Stimulated activated CD4-positive, alpha-beta T cell treated with anti-CD3 and anti-CD28 coated beads, Interleukin-4, amount 100 ng/mL, for 4 hours (primary cell): ENCODE measurements at places on chromosomes 1 and 21.

DNA sequence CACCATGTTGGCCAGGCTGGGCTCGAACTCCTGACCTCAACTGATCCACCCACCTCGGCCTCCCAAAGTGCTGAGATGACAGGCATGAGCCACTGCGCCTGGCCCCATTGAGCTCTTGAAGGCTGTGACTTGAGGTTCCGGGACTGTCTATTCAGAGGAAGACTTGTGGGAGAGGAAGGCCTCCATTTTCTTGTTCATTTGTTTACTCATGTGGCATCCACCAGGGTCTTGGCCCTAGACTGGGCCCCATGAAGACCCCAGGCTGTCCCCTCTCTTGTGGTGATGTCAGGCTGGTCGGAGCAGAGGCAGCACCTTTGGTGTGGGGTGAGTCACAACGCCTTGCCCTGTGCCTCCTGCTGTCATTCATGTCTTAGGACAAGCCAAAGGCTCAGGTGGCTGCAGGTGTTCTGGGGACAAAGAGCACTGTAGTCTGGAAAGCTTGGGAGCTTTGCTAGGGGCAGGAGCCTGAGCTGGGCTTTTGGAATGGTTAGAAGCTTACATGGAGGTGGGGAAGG, 224.6 kb upstream of the C1orf174 start:
- DNase-seq = no peak

DNA sequence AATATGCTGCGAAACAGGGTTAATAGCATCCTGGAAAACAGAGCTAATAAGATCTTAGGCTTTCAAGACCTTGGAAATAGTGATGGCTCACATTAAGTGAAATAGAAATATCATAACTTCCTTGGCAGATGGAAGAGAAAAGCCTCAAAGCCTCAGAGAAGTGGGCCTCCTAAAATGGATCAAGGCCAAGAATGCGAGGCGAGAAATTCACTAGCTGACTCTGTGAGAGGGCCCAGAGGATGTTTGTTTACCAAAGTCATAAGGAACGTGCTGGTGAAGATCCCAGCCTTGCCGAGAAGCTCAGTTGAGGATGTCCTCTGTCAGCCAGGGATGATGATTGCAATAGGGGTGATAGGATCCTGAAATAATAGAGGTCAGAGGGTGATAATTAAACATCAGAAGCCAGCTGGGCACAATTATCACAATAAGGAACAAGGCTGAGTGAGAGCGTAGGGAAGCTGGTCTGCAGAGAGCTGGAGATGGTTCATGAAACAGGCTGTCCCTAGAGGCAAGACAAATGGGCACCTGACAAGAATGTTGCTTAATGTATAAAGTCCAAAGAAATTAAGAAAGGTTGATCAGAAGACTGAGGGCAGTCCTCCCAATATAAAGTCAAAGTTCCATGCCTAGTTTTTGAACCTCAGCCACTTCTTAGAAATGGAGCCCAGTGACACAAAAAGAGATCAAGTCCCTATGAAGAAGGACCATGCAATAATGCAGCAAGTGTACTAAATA, 101.7 kb upstream of the COG2 start:
- no peak for DNase-seq

- DNase-seq = no peak
These were observed 16.7 kb downstream of the DDX59 start for GRCh38 chr1:200653022-200653462.

- DNase-seq = no peak
These were observed 143.2 kb upstream of the C1orf105 start for GRCh38 chr1:172277275-172277674.

GRCh38 chr1:90434460-90434859, 282.6 kb downstream of the BARHL2 start:
- no peak for DNase-seq

GRCh38 chr1:16181887-16182719, 26.2 kb upstream of the EPHA2 start:
- DNase-seq = no peak

DNA sequence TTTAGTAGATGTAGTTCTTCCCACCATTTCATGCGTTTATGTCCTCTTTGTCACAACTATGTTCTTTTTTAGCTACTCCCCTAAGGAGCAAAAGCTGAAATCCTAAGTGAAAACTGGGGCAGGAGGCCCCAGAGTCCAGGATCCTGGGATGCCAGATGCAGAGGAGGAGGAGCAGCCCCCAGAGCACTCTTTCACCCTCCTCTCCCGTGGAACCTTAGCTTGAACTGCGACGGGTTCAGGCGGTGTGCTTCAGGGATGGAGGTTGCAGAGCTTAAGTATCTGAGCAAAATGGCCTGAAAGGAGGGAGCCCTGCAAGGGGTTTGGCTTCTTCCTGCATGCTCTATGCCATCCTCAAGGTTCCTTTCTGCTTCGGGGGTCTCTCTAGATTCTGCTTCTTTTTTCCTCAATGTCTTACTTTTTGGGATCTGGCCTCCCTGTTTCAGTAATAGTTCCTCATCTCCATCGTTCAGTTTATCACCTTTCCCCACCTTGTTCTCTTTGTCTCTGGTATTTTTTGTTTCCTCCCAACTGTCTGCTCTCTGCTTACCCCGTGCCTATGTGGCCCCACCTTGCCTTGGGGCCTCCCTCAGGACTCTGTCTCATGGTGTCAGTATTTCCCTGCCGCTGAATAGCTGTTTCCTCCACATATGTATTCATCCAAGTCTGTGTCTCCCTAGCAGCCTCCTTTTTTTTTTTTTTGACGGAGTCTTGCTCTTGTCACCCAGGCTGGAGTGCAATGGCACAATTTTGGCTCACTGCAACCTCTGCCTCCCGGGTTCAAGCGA, 2.7 kb upstream of the NHLH1 start:
- DNase-seq = no peak

GRCh38 chr1:204323887-204324286, 35.8 kb downstream of the PLEKHA6 start:
- DNase-seq = no peak

DNA sequence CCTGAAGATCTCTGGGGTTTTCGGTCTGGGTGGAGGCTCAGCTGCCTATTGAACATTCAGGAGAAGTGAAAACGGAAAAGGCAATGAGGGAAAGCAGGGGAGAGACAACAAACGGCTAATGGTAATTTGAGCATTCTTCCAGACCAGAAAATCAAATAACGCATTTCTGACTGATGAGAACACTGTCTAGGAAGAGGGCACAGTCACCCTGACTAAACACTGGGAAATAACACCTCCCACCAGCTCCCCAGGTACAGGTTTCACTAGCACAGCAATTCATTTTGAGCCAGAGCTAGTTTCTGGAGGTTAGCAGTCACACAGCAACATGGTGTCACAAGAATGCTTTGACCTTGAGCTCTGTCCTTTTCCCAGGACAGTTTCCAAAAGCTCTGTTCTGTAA, 21.1 kb downstream of the NCF2 start:
- no peak for DNase-seq

DNA sequence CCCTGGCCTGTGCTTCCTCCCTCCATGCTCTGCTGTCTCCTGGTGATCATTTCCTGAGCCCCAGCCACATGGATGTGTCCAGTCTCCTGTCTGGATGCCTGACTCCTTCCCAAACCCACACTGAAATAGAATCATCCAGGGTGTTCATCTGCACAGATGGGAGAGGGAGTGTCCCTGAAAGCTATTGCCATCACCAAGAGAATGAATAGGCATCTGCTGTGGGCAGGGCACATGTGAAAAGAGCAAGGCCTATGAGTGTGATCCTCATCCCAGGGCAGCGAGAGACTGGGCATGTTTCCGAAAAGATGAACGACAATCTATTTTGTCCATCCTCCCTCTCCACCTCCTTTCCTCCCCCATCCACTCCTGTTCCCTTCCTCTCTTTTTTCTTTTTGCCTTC, 5.0 kb downstream of the IGSF21 start:
- no peak for DNase-seq

GRCh38 chr1:13570924-13571323, 12.7 kb upstream of the PDPN start:
- no peak for DNase-seq

- DNase-seq = no peak
These were observed 7.6 kb upstream of the CLCA2 start for GRCh38 chr1:86416343-86416742.

DNA sequence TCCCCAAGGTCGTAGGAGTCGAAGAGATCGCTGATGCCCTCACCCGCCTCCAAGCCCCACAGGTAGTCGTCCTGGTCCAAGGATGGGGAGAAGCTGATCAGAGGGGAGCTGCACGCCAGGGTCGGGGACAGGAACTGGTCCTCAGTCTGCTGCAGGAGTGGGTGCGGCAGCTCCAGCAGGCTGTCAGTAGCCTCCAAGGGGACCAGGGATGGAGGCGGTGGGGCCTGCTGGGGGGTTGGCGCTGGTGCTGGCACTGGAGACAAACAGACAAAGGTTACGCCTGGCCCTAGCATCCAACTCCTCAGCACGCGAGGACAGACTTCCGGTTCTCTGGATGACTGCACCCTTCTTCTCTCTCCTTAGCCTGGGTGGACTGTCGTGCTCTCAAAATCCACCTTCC, 21.1 kb downstream of the E2F2 start:
- no peak for DNase-seq

GRCh38 chr1:187685333-187685732, 856.6 kb downstream of the PLA2G4A start:
- no peak for DNase-seq

GRCh38 chr21:32306021-32306780, 7.5 kb downstream of the MRAP start:
- no peak for DNase-seq

- DNase-seq = peak; percentile 58
These were observed 30.5 kb downstream of the MROH7 start for GRCh38 chr1:54671985-54672608.

DNA sequence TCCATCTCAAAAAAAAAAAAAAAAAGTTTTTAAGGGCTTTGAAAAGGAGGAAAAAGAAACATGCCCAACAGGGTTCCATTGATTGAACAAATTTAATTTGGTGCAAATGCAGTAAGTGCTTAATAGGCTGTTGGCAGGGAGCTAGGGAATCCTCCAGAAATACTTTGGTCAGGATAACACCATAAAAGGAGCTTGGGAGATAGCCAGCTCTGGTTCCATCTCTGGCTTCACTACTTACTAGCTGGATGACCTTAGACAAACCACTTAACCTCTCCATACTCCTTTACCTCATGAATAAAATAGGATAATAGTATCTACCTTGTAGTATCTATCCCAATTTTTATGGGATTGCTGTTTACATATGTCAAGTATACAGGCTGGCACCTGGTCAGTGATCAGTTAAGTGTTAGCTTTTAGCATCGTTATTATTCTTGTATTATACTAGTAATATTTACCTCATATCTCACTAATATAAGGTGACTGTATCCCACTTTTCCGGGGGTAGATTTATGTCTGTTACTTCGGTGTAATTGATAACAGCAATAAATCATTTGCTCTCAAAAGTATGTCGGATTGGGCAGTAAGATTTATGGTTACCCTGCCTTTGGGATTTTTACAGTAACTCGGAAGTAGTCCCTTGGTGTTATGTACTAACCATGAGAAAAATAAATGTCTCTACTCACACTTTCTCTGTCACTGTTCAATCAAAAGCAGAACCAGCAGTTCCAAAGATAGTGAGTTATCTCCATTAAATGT, 36.4 kb downstream of the BTG3 start:
- no peak for DNase-seq

GRCh38 chr1:110605446-110605845, 712 bp downstream of the KCNA2 start:
- no peak for DNase-seq

- no peak for DNase-seq
These were observed 124.6 kb downstream of the BACH1 start for GRCh38 chr21:29423099-29423870.

GRCh38 chr1:7234471-7234755, 449.2 kb downstream of the CAMTA1 start:
- DNase-seq = no peak

DNA sequence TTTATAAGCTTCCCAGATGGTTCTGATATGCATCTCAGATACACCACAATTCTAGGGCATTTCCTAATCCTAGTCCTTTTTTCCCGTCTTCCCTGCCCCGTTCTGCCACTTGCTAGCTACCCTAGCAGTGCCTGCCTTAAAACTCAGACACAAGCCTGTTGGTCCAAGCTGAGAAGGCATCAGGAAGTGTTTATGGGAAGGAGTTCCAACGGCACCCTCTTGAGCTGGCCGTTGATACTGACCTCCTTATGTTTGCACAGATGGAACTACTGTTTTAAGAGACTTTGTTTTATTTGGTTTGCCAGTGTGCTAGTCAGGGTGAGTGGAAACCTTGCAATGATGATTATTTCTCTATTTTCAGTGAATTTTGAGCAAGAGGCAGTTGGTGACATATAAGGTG, 67.2 kb downstream of the UCK2 start:
- no peak for DNase-seq

DNA sequence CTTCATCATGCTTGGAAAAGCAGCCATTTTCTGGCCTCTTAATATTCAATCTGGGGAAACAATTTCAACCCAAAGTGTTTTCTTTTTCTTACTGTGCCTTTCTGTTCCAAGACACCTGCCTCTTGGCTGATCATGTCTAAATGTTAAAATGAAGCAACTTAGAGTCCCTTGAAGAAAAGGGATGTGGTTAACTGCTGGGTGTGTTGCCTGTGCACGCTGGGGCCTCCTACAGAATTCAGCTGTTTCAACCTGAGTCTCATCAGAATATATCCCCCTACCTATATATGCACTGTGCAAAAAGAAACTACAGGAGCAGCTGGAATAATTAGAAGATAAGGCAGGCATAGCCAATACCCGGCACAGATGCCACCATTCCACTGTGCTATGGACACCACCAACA, 222.0 kb downstream of the OMA1 start:
- DNase-seq = no peak

GRCh38 chr1:223460566-223461189, 67.5 kb downstream of the CCDC185 start:
- DNase-seq = no peak

GRCh38 chr21:46366561-46366960, 42.6 kb downstream of the PCNT start:
- DNase-seq = no peak

DNA sequence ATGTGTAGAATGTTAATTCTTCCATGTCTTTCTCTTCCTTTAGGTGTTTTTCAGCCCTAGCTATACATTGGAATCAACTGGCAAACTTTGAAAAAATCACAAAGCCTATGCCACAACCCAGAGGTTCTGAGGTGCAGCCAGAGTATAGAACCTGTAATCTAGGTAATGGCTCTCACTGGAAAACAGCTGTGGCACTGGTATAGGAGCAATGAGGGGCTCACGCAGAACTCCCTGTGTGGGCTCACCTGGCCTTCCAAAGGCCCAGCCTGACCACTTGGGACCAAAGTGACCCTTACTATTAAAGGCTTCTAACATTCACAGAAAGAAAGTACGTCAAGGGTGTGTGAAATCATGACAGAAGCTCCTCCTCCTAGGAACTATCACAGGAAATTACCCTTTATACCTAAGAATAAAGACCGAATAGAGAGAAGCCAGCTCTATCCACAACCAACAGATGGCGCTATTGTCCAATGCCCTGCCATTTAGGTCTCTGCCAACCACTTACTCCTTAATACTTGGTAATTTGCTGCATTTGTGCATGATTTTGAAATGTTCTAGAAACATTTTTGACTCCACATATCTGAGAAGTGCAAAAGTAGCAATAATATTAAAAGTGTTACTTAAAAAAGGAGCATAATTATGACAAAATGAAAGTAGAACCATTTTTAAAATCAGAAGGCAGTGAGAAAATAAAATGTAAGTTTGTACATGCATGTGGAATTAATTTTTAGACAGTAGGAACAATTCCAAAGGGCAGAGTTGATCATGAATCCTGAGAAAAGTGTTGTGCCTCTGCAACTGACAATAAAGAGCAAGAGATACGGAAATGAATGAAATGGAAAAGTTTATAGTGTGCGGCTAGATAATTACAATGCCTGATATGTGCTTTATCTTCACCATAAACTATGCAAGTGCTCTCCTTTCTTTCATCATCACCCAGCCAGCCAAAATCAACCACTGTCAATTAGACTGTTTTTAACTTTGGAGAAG, 93.1 kb upstream of the HAO2 start:
- peak; percentile 15 for DNase-seq

GRCh38 chr21:30984889-30985288, 53.4 kb downstream of the KRTAP19-8 start:
- no peak for DNase-seq
